ENCODE measurements at places on chromosomes 4 and X.

GRCh38 chr4:26570596-26570995, 13.3 kb upstream of the TBC1D19 start:
- no peak for DNase-seq

- DNase-seq: no peak
These were observed 105.7 kb upstream of the SH3RF1 start for GRCh38 chr4:169376421-169376820.

DNA sequence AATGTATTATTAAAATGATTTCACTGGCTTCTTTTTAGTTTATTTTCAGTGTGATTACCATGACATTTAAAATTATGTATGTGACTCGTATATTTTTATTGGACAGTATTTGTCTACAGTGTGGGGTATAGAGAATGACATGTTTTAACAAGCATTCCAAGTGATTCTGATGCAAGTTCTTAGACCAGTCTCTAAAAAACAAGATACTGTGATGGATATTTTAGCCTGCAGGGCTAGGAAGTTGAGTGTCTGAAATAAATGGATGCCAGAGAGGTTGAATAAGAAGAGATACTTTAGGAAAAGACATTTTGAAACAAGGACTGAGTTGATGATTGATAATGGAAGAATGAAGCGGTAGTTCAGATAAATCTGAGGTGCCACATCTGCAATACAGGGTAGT, 3.5 kb upstream of the MAD2L1 start:
- no peak for DNase-seq

GRCh38 chrX:47880927-47881326, 44.2 kb downstream of the ZNF81 start:
- no peak for DNase-seq

DNA sequence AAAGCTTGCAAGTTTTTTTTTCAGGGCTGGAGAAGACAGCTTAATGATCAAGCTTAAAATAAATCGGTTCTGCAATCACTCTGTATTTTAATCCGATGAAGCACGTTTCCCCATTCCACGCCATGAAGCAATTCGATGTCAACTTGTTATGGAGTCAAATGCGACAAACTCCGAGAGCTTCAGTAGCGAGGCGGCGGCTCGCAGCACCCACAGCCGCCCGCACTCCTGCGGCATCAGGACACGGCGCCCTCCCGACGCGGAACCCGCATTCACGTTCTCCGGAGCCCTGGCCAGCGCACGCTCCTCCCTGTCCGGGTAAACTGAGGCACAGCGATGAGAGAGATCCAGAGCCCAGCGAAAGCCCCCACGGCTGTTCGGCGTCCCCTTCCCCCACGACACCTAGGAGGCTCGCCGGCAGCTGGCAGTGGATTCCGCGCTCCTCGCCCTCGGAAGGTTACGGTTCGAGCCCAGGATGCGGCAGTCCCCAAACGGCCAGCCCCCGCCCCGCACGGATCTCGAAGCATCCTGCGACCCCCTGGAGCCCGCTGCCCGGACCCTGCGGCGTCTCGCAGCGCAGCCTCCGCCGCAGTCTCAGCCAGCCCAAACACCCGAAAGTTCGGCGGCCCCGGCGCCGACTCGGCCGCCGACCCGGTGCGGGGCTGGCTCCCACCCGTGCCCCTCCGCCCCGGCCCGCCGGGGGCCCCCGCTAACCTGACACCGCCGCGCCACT, 507 bp downstream of the MFAP3L start:
- DNase-seq: no peak

GRCh38 chr4:4651811-4652755, 110.2 kb upstream of the STX18 start:
- no peak for DNase-seq

GRCh38 chr4:147453561-147454141, 27.2 kb upstream of the EDNRA start:
- no peak for DNase-seq

DNA sequence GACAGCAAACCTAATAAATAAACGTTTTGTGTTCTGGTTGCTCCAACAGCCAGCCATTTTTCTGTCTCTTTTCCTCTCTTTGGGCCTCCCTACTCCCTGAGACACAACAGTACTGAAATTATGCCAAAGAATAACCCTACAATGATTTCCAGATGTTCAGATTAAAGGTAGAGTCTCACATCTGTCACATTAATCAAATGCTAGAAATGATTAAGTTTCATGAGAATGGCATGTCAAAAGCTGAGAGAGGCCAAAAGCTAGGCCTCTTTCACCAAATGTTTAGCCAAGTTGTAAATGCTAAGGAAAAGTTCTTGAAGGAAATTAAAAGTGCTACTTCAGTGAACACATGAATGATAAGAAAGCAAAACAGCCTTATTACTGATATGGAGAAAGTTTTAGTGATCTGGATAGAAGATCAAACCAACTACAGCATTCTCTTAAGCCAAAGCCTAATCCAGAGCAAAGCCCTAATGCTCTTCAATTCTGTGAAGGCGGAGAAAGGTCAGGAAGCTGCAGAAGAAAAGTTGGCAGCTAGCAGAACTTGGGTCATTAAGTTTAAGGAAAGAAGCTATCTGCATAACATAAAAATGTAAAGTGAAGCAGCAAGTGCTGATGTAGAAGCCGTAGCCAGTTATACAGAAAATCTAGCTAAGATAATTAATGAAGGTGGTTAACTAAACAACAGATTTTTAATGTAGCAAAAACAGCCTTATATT, 182.1 kb upstream of the NUDT6 start:
- no peak for DNase-seq

GRCh38 chrX:111483135-111483534, 28.3 kb upstream of the SERTM2 start:
- DNase-seq: no peak

GRCh38 chr4:10821826-10822225, 137.3 kb upstream of the CLNK start:
- no peak for DNase-seq

DNA sequence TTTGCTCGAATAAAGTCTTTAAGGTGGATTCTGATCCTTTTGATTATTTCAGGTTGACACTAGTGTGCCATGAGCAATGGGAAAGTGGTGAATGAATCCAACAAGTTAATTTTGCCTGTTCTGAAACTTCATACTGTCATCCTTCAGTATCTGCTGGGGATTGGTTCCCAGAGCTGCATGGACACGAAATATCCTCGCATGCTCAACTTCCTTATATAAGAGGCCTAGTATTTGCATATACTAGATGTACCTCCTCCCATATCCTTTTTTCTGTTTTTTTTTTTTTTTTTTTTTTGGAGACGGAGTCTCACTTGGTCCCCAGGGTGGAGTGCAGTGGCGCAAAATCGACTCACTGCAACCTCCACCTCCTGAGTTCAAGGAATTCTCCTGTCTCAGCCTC, 23.0 kb upstream of the PDS5A start:
- no peak for DNase-seq

GRCh38 chr4:177271915-177272766, 37.5 kb upstream of the NEIL3 start:
- DNase-seq: no peak

- DNase-seq: no peak
These were observed 250.4 kb upstream of the GIMD1 start for GRCh38 chr4:106618956-106619355.

DNA sequence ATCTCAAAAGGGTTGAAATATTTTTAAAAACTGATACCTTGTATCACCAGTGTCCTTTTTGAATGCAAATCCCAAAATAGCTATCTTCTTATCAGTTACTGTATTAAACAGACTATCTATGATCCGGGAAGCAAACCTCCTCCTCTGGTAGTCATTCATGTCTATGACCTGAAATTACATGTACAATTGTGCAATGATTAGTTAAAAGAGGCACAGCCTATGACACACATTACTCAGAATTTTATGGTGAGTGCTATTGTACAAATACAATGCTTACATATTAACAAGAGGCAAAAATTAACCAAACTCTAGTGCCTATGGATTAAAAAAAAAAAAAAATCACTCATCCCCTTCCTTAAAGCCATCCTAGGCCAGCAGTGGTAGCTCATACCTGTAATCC, 21.7 kb downstream of the UGDH start:
- DNase-seq: no peak

- no peak for DNase-seq
These were observed 77.1 kb downstream of the CNOT6L start for GRCh38 chr4:77742054-77742453.

DNA sequence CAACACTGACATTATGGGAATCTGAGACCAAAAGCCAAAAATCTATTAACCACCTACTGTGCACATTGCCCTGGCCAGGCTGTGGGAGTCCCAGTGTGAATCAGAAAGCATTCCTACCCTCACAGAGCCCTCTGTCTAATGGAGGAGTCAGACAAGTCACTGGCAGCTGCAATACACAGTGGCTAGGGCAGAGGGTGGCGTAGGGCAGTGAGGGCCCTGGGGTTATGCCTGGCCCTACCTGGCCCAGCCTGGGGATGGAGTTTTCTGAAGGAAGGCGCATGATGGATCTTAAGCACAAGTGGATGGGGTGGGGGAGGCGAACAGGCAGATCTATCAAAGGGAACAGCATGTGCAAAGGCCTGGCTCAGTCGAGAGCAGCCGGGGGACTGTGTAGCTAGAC, 10.8 kb downstream of the JAKMIP1 start:
- DNase-seq: no peak

GRCh38 chr4:174538123-174538875, 16.0 kb upstream of the HPGD start:
- no peak for DNase-seq

- no peak for DNase-seq
These were observed 16.1 kb upstream of the TBC1D14 start for GRCh38 chr4:6893449-6894085.

GRCh38 chrX:5399403-5399802, 829.3 kb downstream of the NLGN4X start:
- no peak for DNase-seq

DNA sequence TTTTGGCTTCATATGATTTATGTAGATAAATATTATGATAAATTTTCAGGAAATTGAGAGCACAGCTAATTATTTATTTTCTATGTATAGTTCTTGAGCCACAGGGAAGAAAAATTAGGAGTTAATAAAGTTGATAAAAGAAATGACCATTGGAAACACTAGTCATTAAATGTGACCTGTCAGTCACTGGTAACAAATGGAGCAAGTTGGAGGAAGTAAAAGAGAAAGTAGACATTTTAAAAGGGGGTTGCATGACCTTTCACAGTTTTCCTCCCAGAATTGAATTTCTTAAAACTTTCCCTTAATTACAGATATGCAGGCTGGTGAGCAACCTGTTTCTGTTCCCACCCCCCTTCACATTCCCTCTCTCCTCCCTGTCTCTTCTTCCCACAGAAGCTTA, 5.3 kb downstream of the SMIM9 start:
- DNase-seq: no peak

- DNase-seq: no peak
These were observed 119.4 kb downstream of the LUZP4 start for GRCh38 chrX:115408771-115409400.

GRCh38 chr4:29558789-29559188, 1161.4 kb upstream of the PCDH7 start:
- DNase-seq: no peak

DNA sequence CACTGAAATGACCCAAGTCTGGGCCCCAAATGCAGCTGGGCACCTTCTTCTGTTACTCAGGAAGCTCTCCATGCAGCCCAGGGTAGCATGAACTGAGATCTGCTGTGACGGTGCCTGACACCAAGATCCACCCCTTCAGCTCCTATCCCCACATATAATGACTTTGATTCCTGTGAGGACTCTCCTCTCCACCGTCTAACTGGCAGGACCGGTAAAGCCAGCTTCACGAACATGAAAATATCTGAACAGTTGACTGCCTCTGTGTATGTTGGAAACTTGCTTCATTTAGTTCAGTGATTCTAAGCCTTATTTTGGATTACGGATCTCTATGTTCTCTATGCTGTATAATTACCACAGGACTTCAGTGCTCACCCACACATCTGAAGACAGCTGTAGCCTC, 115.5 kb upstream of the TMEM150C start:
- DNase-seq: no peak

- no peak for DNase-seq
These were observed 2.2 kb upstream of the CLDN2 start for GRCh38 chrX:106917830-106918500.

DNA sequence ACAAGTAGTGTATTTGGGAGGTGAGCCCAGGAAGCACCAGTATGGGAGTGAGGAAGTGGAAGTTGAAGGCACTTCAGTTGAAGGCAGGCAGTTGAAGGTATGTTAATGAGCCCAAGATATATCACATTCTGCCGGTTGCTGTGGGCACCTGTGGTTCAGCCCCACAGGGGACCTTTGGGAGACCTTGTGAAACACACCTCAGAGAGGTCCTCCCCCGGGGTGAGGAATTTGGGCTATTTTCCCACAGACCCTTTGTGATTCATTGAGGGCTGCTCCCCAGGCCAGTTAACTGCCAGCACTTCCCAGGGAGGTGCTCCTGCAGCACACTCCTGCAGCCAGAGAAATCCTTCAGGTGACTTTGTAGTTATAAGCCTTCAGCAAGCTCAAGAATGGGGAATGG, 45.9 kb downstream of the PTCHD1 start:
- no peak for DNase-seq

GRCh38 chr4:112238833-112239232, 7.2 kb downstream of the AP1AR start:
- no peak for DNase-seq

- no peak for DNase-seq
These were observed 6.5 kb downstream of the P2RY4 start for GRCh38 chrX:70253377-70254062.

DNA sequence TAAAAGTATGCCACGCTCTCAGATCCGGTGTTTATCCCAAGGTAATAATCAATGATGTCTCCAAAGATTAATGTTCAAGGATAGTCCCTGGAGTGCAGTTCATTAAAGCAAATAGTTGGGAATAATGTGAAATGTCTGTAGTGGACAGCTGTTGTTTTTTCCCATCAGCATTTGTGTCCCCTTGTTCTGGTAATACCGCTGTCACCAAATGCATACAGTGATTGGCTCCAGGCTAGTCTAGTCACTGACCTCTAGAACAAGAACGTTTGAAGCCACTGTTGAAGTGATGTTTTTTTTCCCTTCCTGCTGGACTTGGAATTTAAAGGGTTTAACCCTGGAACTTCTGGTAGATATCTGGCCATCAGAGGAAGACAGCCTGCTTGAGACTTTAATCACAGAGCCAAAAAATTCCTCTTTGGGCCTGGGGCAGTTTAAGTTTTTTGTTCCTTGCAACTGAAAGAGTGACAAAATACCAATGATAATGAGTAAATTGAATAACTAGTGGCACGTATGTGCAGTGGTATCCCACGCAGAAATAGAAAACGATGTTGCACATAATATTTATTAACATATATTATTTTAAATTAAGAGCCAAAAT, 30.6 kb downstream of the HSD17B11 start:
- no peak for DNase-seq
